ENCODE measurements at places on chromosomes 16 and 17. TPM values are rescaled to one million over a fixed set of nuclear protein-coding genes. Genes with fewer than 3 reads are reported as not detected.

KRTAP4-4 gene
- not detected for polyA plus RNA-seq

CHST6 gene
- polyA plus RNA-seq, result 0.14 TPM

GNAO1 gene
- polyA plus RNA-seq, result 0.13 TPM

NOD2 gene
- 0.80 TPM for polyA plus RNA-seq

PPL gene
- 23.5 TPM for polyA plus RNA-seq

PRKCB gene
- polyA plus RNA-seq, result 0.05 TPM

NMRAL1 gene
- polyA plus RNA-seq, result 48.7 TPM

OTOP2 gene
- not detected for polyA plus RNA-seq

CNGB1 gene
- 0.07 TPM for polyA plus RNA-seq

CES1 gene
- polyA plus RNA-seq, result 0.11 TPM

ICAM2 gene
- 0.09 TPM for polyA plus RNA-seq

PIMREG gene
- 7.5 TPM for polyA plus RNA-seq

MMP15 gene
- polyA plus RNA-seq, result 5.6 TPM

KRTAP2-3 gene
- 21.3 TPM for polyA plus RNA-seq

GRAPL gene
- not detected for polyA plus RNA-seq

CDK12 gene
- polyA plus RNA-seq, result 26.6 TPM

RAMP2 gene
- 0.19 TPM for polyA plus RNA-seq

SMIM36 gene
- polyA plus RNA-seq, result not detected

AANAT gene
- polyA plus RNA-seq, result not detected

ADAP2 gene
- polyA plus RNA-seq, result 4.2 TPM

PDIA2 gene
- 0.18 TPM for polyA plus RNA-seq

CD300LB gene
- polyA plus RNA-seq, result not detected

AATK gene
- polyA plus RNA-seq, result 0.16 TPM

LPO gene
- polyA plus RNA-seq, result not detected

THAP11 gene
- polyA plus RNA-seq, result 13.1 TPM

KREMEN2 gene
- polyA plus RNA-seq, result 3.8 TPM

DHRS7C gene
- polyA plus RNA-seq, result not detected

TEX14 gene
- 0.16 TPM for polyA plus RNA-seq

TMEM106A gene
- 0.93 TPM for polyA plus RNA-seq

HIGD1B gene
- not detected for polyA plus RNA-seq

HOXB9 gene
- not detected for polyA plus RNA-seq

TNFRSF13B gene
- polyA plus RNA-seq, result not detected

RNF112 gene
- polyA plus RNA-seq, result 0.05 TPM

TRIM25 gene
- polyA plus RNA-seq, result 98.7 TPM

PITPNM3 gene
- polyA plus RNA-seq, result 7.7 TPM

PERCC1 gene
- polyA plus RNA-seq, result not detected

WNT9B gene
- 0.12 TPM for polyA plus RNA-seq

BICDL2 gene
- 2.8 TPM for polyA plus RNA-seq

FBRS gene
- 7.3 TPM for polyA plus RNA-seq

SDR42E1 gene
- polyA plus RNA-seq, result 18.8 TPM

AOC2 gene
- 0.73 TPM for polyA plus RNA-seq

LITAFD gene
- polyA plus RNA-seq, result not detected

RHOT1 gene
- 34.5 TPM for polyA plus RNA-seq

MPV17L gene
- 0.48 TPM for polyA plus RNA-seq

CLEC18C gene
- not detected for polyA plus RNA-seq

PIRT gene
- not detected for polyA plus RNA-seq

GNGT2 gene
- polyA plus RNA-seq, result not detected

ABCA8 gene
- 0.05 TPM for polyA plus RNA-seq

SSTR5 gene
- polyA plus RNA-seq, result not detected

TBC1D3K gene
- polyA plus RNA-seq, result not detected

IGF2BP1 gene
- polyA plus RNA-seq, result not detected

CTRB2 gene
- polyA plus RNA-seq, result not detected

CACNA1G gene
- 0.06 TPM for polyA plus RNA-seq

HS3ST3B1 gene
- polyA plus RNA-seq, result 3.9 TPM

SARM1 gene
- 0.90 TPM for polyA plus RNA-seq

CHST5 gene
- polyA plus RNA-seq, result 0.12 TPM
